Placental pericyte (primary cell): ENCODE measurements at places on chromosomes 3 and 15. TPM values are rescaled to one million over a fixed set of nuclear protein-coding genes. Genes with fewer than 3 reads are reported as not detected.

The WDR72 gene
- total RNA-seq, result not detected in 2 replicates

The TMEM212 gene
- not detected in 2 replicates for total RNA-seq

The SKOR1 gene
- total RNA-seq, result 0.22 and 0.29 TPM in 2 replicates

The EPHA6 gene
- 0.22 and 2.6 TPM in 2 replicates for total RNA-seq

The ZDHHC23 gene
- total RNA-seq, result 0.72 and 1.1 TPM in 2 replicates

The TMEM266 gene
- total RNA-seq, result not detected in 2 replicates

The XCR1 gene
- total RNA-seq, result not detected in 2 replicates

The TRIM42 gene
- total RNA-seq, result not detected in 2 replicates

The COL6A5 gene
- total RNA-seq, result under 0.01 and 0.14 TPM in 2 replicates

The RPP25 gene
- total RNA-seq, result 15.0 and 23.9 TPM in 2 replicates

The WNT5A gene
- 128 and 1,124 TPM in 2 replicates for total RNA-seq

The TAGLN3 gene
- 0.14 TPM in 1 of 2 replicates, not detected in the other for total RNA-seq

The GPR156 gene
- total RNA-seq, result 0.44 and 1.4 TPM in 2 replicates

The SYNPR gene
- not detected in 2 replicates for total RNA-seq

The TMC3 gene
- not detected in 2 replicates for total RNA-seq

The HDAC11 gene
- 4.7 and 10.7 TPM in 2 replicates for total RNA-seq

The FHIT gene
- 0.29 TPM in 1 of 2 replicates, not detected in the other for total RNA-seq

The TGFBR2 gene
- total RNA-seq, result 136 and 219 TPM in 2 replicates

The HAPLN3 gene
- total RNA-seq, result 3.5 and 4.2 TPM in 2 replicates

The LTF gene
- 0.14 TPM in 1 of 2 replicates, not detected in the other for total RNA-seq

The ZNF662 gene
- 1.1 and 1.3 TPM in 2 replicates for total RNA-seq

The RASGRP1 gene
- 0.22 TPM in 1 of 2 replicates, not detected in the other for total RNA-seq

The DLEC1 gene
- under 0.01 TPM in 1 of 2 replicates, not detected in the other for total RNA-seq

The PPP1R14D gene
- total RNA-seq, result not detected in 2 replicates

The RAB8B gene
- 48.5 and 88.6 TPM in 2 replicates for total RNA-seq

The STAG1 gene
- total RNA-seq, result 38.3 and 48.5 TPM in 2 replicates

The CFAP92 gene
- total RNA-seq, result 0.14 TPM in 1 of 2 replicates, not detected in the other

The SPATA12 gene
- total RNA-seq, result not detected in 2 replicates

The SPINK8 gene
- total RNA-seq, result not detected in 2 replicates

The GCHFR gene
- 1.0 and 3.3 TPM in 2 replicates for total RNA-seq

The CHCHD6 gene
- 6.9 and 9.2 TPM in 2 replicates for total RNA-seq

The GRK7 gene
- not detected in 2 replicates for total RNA-seq

The PCSK6 gene
- 1.1 and 41.6 TPM in 2 replicates for total RNA-seq

The KBTBD13 gene
- total RNA-seq, result not detected in 2 replicates

The RTP4 gene
- total RNA-seq, result 1.1 and 1.4 TPM in 2 replicates

The TIMP4 gene
- 0.66 and 2.0 TPM in 2 replicates for total RNA-seq

The CHRD gene
- under 0.01 and 0.29 TPM in 2 replicates for total RNA-seq

The IL17RD gene
- 0.44 and 0.72 TPM in 2 replicates for total RNA-seq

The EFCAB12 gene
- total RNA-seq, result under 0.01 and 0.22 TPM in 2 replicates

The GHSR gene
- not detected in 2 replicates for total RNA-seq

The SCN11A gene
- total RNA-seq, result under 0.01 TPM in 2 replicates

The REC114 gene
- not detected in 2 replicates for total RNA-seq

The PLOD2 gene
- 211 and 312 TPM in 2 replicates for total RNA-seq

The SCG5 gene
- total RNA-seq, result 6.6 and 16.5 TPM in 2 replicates

The HIGD2B gene
- total RNA-seq, result not detected in 2 replicates

The C3orf49 gene
- not detected in 2 replicates for total RNA-seq

The SNAP23 gene
- total RNA-seq, result 93.2 and 95.9 TPM in 2 replicates

The ONECUT1 gene
- not detected in 2 replicates for total RNA-seq

The CLDN1 gene
- total RNA-seq, result 16.6 and 161 TPM in 2 replicates

The FGD5 gene
- 0.14 and 0.22 TPM in 2 replicates for total RNA-seq

The ICE2 gene
- total RNA-seq, result 17.7 and 24.6 TPM in 2 replicates

The EPHA3 gene
- 0.14 and 0.22 TPM in 2 replicates for total RNA-seq

The ISLR gene
- 25.8 and 26.6 TPM in 2 replicates for total RNA-seq

The LRRN1 gene
- not detected in 2 replicates for total RNA-seq

The GASK1A gene
- total RNA-seq, result 0.22 and 0.29 TPM in 2 replicates

The IL12A gene
- 3.9 and 7.2 TPM in 2 replicates for total RNA-seq
